Stimulated activated CD4-positive, alpha-beta T cell treated with anti-CD3 and anti-CD28 coated beads, Interleukin-2, amount 100 ng/mL, for 48 hours (primary cell): ENCODE measurements at places on chromosomes 16 and 17.

- no peak for DNase-seq
These were observed 45.8 kb downstream of the IRF8 start for GRCh38 chr16:85944572-85945423.

DNA sequence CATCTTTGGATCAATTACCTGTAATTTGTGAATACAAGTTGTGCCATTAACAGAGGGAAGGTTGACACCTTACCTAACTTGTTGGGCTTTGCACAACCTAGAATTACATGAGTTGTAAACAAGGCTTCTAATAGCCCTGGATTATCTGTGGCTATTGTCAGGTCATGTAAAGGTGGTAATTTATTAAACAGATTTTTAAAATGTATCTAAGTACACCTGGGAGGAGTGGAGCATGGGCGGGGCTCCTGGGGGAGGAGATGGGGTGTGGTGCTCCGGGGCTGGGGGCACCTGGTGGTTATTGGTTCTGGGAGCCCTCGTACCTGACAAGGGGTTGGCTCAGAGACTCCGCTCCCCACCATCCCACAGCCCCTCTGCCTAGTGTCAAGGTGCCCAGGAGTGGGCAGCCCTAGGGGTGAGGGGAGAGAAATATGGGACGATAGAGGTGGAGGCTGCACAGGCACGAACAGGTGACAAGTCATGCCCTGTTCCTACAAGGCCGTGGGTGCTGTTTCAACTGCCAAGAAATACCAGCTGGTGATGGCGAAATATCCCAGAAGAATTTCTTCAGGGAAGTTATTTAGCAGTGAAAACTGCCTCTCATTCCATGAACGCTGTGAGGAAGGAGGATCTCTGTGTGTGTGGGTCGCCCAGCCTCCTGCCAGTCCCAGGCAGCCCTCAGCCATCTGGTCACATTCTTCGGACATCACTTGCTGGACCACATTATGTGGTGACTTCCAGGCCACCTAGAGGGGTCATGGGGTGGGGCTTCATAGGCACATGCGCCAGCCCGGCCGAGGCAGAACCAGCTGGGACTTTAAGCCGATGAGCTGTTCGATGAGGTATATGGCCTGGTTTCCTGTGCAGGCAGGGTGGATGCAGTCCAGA lies 55.5 kb upstream of the IRX3 start:
- DNase-seq: no peak

DNA sequence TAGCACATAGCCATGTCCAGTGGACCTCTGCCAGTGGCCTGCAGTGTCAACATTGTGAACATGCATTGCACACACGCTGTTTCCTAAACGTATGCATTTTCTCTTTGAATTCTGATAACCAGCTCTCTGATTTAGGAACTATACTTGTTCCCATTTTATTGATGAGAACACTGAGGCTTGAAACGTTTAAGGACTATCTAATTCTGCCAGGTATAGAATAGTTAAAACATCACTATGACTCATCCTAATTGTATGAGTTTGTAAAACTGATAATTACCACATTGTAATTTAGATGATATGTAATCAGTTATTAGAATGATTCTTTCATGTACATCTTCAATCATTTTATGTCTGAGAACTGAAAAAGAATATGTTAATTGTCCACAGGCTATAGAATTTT lies 3.1 kb downstream of the BEAN1 start:
- no peak for DNase-seq

DNA sequence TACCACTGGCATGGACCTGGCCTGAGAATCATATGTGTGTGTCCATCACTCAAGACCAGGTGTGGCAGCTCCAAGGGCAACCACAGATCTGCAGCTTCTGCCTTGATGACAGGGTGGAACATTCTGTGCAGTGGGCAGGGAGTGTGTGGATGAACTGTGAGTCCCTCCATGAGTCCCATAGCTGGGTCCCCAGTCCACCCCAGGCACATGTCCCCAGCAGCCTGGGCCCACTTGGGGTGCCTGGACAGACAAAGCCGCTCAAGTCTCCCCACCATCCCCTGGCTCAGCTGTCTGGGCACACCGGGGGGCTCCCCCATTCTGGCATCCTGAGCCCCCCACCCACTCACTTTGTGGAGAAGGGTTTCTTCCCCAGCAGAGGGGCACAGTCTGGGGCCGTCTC lies 4.6 kb upstream of the KRT16 start:
- no peak for DNase-seq

DNA sequence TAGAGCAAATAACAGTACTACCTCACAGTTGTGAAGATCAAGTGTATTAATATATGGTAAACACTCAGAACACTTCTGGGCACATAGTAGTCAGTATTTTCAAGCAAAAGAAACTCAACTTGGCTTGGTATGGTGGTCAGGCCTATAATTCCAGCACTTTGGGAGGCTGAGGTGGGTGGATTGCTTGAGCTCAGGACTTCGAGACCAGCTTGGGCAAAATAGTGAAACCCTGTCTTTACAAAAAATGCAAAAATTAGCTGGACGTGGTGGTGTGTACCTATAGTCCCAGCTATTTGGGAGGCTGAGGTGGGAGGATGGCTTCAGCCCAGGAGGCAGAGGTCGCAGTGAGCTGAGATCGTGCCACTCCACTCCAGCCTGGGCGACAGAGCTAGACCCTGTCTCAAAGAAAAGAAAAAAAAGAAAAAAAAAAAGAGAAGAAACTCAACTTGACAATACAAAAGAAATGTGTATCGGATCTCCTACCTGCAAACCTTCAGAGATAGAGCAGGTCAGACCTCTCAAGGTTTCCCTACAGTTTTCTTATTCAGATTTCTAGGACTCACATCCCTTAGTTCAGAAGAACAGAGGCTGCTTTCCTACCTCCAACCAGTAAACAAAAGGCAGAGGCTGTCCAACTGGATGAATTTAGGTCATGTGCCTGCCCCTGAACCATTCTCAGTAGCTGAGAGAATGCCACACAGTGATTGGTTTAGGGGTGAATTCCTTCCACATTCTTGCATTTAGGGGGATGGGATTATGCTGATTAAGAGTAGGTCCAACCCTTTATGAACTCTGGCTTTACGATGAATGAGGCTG lies 1.7 kb upstream of the KPNA2 start:
- no peak for DNase-seq

DNA sequence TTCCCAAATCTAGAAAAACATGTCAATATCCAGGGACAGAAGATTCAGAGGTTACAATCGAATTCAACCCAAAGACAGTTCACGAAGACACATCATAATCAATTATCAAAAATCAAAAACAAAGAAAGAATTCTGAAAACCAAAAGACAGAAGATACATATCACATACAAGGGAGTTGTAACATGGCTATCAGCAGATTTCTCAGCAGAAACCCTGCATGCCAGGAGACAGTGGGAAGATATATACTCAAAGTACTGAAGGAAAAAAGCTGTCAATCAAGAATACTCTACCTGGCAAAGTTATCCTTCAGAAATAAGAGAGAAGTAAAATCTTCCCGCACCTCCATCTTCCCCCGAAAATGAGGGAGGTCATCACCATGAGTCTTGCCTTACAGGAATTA lies 258.6 kb downstream of the CEP112 start:
- DNase-seq: no peak

GRCh38 chr17:6269478-6269877 lies 165.4 kb downstream of the AIPL1 start:
- peak; percentile 7 for DNase-seq

GRCh38 chr16:74997042-74997491 lies 1.8 kb upstream of the ZNRF1 start:
- DNase-seq: no peak

DNA sequence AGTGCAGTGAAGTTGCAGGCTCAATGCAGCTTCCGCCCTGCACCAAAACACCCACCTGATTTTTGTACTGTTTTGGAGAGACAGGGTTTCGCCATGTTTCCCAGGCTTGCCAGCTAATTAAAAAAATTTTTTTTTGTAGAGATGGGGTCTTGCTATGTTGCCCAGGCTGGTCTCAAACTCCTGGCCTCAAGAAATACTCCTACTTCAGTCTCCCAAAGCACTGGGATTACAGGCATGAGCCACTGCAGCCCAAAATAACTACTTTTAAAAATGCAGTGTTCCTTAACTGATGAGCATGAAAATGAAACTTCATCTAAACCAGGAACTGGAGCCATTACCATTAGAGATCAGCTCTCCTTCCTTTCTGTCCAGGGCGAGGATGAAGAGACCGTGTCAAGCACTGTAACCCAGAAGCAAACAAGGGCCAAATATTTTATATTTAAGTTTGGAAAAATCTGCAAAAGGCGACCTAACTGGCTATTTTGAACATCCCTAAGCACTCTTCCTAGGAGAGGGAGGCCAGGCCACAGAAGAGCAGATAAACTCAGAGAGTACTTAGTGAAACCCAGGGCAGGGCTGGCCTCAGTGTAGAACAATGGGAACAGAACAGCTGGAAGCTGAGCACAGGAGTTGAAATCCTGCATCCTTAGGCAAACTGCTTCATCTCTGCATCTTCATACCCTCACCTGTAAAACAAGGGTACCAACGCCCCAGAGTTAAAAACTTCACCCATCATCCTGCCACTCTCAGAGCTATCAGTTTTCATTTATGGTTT lies 24.0 kb downstream of the CREBBP start:
- DNase-seq: no peak

DNA sequence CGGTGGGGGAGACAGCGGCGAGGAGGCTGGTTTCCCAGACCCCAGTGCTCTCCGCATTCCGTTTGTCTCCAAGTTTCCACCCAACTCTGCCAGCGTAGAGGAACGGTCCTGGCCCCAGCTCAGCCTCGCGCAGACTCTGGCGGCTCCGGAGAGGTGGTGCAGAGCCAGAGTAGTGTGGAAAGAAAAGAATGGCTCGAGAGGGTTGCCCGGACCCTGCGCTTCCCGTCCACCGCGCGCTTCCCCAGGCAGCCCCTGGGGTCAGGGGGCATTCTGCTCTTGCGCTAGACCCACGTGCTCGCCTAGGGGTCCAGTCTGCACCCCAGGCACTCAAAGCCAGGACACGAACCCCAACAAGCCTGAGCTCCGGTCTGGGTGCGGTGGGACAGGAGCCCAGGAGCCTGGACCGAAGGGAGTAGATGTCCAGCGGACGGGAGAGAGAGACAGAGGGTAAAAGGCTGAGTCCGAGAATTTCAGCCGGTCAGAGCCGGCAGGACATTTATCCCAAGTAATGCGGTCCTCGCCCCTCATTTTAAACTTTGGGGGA lies 3.8 kb downstream of the PMP22 start:
- DNase-seq: no peak

DNA sequence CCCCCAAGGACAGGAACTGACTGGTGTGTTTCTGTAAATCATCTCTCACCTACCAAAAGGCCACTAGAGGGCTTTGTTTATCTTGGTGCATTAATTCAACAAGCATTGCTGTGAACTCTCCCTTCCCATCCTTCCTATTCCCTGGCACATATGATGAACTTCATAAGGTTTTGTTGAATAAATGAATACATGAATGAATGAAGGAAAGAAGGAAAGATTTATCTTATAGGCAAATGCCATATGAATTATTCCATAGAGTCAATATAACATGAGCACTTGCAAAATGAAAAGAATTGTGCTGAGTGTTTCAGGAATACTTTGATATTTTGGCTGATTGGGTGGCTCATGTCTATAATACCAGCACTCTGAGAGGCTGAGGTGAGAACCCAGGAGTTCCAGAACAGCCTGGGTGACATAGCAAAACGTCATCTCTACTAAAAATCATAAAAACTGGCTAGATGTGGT lies 4.3 kb downstream of the SPDYE4 start:
- no peak for DNase-seq
